Stimulated activated CD4-positive, alpha-beta T cell treated with anti-CD3 and anti-CD28 coated beads, Interleukin-4, amount 100 ng/mL, for 1 hour (primary cell): ENCODE measurements at places on chromosomes 1 and 21.

- DNase-seq = no peak
Measured at GRCh38 chr1:93471911-93472310, 24.0 kb downstream of the FNBP1L start.

DNA sequence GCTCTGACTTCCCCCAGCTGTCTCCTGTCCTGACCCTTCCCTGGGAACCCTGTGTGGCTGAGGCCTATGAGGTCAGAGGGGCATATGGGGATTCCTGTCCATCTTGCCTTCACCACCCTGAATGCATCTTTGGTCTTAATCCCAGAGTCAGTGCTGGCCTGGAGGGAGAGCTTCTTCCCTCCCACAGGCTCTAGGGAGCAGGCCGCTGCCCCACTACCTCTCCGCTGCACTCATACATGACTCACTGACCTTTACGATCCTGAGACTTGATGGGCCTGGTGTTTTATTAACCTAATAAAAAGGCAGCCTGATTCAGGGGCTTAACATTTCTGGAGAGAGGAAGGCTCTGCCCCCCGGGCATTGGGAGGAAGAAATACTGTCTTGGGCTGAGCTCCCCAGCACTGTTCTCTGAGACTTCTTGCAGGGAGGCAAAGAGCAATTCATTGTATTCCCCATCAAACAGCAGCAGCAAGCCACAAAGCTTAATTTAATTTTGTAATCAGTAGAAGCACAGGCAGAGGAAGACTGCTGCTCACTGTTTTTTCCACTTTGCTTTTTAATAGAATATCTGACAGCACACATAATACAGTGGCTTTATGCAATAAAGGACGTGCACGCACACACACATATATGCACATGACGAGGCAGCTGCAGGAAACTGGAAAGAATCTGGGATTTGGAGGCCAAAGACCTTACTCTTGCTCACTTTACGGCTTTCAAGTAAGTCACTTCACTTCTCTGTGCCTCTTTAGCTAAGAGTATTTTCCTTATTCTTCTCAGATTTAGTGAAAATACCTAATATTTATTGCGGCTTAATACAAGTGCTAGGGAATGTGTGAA, 89.2 kb upstream of the GRIK3 start:
- DNase-seq = no peak

DNA sequence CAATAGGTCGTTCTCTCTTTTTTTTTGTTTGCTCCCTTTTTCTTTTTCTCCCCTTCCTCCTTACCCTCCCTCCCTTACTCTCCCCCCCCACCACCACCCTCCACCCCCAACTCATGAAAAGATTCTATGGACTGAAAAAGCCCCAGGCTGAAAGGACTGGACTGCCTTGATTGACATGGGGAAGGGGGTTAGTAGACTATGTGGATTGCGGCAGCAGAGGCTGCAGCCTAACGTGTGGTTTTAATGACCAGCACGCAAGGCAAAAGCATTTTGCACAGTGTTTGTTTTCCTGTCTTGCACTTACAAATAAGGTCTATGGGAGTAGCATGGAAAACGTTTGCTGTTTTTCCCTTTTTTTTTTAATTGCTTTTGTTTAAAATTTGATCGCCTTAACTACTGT, 5.5 kb downstream of the ZBTB18 start:
- no peak for DNase-seq

- DNase-seq = no peak
Measured at GRCh38 chr1:98104289-98104688, 183.5 kb upstream of the DPYD start.

GRCh38 chr1:116286541-116286971, 86.5 kb upstream of the ATP1A1 start:
- DNase-seq = no peak

DNA sequence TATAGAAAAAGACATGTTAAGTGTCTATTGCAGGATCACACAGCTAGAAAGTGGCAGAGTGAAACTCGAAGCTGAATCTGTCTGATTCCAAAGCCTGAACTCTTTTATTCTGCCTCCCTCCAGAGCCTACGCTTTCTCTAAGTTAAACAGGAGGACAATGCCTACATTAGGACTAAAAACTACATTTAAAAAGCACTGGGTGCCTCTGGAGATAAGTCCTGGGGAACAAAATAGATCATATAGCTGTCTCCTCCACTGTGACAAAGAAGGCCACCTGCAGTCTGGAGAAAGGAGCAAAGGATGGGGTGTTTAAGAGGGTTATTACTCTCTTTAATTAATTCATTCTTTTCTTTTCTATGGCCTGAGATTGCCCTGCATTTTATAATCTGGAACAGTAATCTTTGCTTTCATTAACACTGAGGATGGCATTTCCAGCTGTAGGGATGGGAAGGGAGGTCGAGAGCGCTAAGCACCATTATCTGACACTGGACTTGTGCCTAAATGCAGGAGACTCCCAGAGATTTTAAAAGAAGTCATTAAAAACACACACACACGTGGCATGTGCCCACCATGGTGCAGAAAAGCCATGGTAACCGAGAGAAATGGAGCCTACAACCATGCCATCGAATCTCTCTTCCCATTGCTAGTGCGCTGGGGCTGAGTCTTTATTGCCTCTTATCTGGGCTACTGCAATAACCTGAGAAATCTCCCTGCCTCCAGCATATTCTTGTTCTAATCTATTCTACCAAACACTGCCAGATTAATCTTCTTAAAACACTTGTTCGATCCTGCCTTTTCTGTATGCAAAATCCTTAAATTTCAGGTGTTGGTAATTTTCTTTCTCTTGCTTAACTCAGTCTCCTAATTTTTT, 92.2 kb downstream of the PLXNA2 start:
- DNase-seq = no peak

DNA sequence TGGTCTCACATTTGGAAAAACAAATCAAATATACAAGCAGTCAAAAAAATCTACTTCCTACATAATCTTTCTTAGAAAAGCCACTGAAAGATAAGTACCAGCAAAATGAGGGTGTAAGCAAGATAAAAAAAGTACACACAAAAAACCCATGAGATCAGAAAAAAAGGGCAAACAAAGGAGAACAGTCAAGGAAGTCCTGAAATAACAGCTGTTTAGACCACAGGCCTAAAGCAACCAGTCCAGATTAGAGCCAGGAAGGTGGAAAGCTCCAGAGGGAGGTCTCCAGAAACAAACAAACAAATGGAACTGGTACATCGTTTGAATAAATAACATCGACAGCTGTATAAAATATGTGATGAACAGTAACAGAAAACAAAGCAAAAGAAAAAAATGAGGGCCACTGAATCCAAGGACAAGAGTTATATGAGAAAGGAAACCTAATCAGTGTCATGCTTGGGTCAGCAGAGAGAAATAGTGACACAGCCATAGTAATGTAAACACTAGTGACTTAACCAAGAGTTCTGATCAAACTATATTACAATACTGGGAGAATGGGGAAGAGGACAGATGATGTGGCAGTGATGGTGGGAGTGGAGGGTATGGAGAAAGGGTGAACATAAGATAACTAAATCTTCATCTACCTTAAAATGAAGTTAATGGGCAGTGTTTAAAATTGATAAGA, 67.5 kb downstream of the NVL start:
- no peak for DNase-seq

DNA sequence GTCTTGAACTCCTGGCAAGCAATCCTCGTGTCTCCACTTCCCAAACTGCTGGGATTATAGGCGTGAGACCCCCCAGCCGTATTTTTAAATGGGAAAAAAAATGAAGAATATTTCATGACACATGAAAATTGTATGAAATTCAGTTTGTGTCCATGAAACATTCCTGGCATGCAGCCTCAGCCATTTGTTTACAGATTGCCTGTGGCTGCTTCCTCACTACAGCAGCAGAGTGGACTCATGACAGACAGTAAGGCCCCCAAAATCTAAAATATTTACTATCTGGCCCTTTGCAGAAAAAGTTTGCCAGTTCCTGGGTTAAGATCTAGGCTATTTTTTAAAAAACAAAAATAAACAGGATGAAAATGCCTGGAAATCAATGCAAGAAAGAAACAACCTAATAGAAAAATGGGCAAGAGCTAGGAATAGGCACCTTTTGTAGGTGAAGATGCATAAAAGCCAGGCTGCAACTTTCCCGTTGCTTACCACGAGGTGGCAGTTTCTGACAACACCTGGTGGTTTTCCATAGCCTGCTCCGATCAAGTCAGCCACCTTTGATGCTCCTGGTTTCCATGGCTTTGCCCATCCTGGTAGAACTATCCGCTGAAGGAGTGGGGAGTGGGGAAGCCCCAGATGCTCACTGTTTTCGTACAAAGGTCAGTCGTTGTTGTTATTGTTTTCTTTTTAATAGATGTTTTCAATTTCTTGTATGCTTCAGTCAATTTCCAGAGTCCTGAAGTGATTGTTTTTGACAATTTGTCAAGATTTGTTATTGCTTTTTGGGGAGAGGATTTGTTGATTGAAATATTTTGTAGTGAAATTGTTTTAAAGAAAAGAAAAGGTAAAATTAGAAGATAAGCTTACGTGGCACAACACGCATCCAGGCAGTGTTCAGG, 24.3 kb downstream of the UBE2Q1 start:
- DNase-seq = no peak

GRCh38 chr1:25106976-25107642, 125.2 kb downstream of the SYF2 start:
- no peak for DNase-seq

DNA sequence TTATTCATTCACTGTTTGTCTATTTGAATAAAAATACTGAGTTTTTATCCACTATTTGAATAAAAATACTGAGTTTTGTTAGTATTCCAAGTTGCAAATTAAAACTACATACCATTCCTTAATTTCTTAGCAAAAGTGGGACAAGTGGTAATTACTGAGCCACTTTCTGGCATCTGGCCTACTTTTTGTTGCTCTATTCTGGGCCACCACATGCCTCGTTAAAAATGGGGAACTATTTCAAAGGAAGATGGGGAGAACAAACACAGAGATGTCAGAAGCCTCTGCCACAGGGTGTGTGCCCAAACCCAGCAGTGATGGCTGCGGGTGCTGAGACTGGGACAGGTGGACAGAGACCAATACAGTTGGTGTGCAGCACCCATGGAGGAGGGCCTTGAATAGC, 14.6 kb downstream of the PIGP start:
- DNase-seq = no peak

DNA sequence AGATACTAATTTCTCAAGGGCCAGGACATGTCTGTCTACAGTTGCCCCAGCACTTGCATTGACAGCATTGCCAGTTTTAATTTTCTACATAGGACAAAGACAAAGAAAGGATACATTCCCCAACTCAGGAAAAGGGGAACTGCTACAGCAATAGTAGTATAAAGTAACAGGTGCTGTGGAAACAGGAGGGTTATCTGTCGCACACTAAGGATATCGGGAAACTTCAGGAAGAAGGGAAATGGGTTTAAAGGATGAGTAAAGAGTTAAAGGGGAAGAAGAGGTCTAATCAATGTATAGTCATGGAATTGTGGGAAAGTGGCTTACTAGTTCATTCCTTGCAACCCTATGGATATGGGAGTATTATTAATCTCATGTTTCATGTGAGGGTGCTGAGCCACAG, 16.2 kb downstream of the SYNC start:
- DNase-seq = no peak

GRCh38 chr1:218078916-218079315, 206.2 kb upstream of the RRP15 start:
- DNase-seq = no peak

- no peak for DNase-seq
Measured at GRCh38 chr1:22402356-22403053, 49.1 kb upstream of the ZBTB40 start.

DNA sequence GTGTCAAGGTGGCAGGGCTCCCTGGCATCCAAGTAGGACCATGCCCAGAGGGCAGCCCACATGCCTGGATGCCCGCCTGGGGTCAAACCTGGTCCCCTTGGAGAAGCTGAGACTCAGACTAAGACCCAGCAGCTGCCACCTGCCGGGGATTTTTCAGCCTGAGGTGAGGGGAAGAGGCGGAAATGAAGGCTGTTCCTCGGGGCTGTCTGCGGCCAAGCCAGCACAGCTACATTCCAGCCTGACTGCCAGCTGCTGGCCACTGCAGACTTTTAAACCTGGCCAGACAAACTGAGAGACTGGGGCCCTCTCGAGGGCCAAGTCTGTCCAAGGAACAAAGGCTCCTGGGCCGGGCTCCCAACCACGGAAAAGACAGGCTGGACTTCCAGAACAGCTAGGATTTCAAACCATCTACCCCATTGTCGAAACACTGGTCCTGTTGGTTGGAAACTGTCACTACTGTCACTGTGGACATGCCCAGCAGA, 21.9 kb upstream of the PLEKHG5 start:
- no peak for DNase-seq

DNA sequence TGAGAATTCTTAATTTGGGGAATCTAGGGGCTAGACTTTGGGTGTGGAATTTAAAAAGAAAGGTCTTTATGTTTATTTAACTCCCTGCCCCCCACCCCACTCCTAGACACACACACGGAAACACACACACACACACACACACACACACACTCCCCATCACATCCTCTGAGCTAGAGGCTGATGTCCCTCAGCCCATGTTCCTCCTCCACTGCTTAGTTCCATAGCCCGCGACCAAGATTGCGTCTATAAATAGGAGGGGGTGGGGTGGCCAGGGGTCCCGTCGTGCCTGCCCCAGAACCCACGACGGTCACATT, 655 bp upstream of the KIRREL1 start:
- no peak for DNase-seq

GRCh38 chr1:183161391-183161790, 24.7 kb upstream of the LAMC2 start:
- DNase-seq = no peak

DNA sequence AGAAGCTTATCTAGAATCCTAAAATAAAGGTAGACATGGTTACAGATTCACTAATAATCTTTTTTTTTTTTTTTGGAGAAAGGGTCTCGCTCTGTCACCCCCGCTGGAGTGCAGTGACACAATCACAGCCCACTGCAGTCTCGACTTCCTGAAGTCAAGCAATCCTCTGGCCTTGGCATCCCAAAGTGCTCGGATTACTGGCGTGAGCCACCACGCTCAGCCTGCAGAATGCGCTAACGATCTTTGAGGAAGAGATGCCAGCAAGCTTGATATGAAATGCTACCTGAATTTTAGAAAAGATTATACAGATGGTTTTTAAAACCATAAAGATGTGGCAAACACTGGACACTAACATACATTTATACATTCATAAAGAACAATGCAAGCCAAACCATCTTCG, 4.1 kb upstream of the GNPAT start:
- DNase-seq = no peak
